B cell (primary cell): ENCODE measurements at places on chromosomes 11 and 22. TPM values are rescaled to one million over a fixed set of nuclear protein-coding genes. Genes with fewer than 3 reads are reported as not detected.

KRTAP5-1 gene
- not detected in 2 replicates for total RNA-seq

APOBEC3G gene
- total RNA-seq = 96.6 and 103 TPM in 2 replicates

OR5B21 gene
- 0.74 and 1.5 TPM in 2 replicates for total RNA-seq

EXPH5 gene
- total RNA-seq = 0.37 and 0.66 TPM in 2 replicates

MOV10L1 gene
- total RNA-seq = not detected in 2 replicates

HEPHL1 gene
- total RNA-seq = not detected in 2 replicates

CLP1 gene
- 15.5 and 15.8 TPM in 2 replicates for total RNA-seq

CYTH4 gene
- total RNA-seq = 92.2 and 98.0 TPM in 2 replicates

CARD18 gene
- total RNA-seq = not detected in 2 replicates

ZNF74 gene
- total RNA-seq = 11.6 and 13.0 TPM in 2 replicates

GRCh38 chr11:66495401-66495854 is 15.0 kb upstream of the BBS1 start:
- no peaks in the 10 kb centered on the region for H3K27me3 ChIP-seq
- H3K4me3 ChIP-seq = no peak overlapping the region
- no peaks in the 10 kb centered on the region for H3K4me1 ChIP-seq
- H3K27ac ChIP-seq = no peak overlapping the region
- peaks cover 41% of the 10 kb centered on the region for H3K36me3 ChIP-seq

- peak overlapping the region; percentile 98 for H3K27ac ChIP-seq
- H3K4me3 ChIP-seq = no peak overlapping the region
- H3K4me1 ChIP-seq = peaks cover 96% of the 10 kb centered on the region
- no peaks in the 10 kb centered on the region for H3K36me3 ChIP-seq
- H3K27me3 ChIP-seq = no peaks in the 10 kb centered on the region
Observed at GRCh38 chr11:35162745-35163144, 23.8 kb downstream of the CD44 start.

GRCh38 chr22:46055181-46055875 is 78.4 kb upstream of the WNT7B start:
- H3K27ac ChIP-seq = peak overlapping the region; percentile 71
- no peak for DNase-seq
- peaks cover 71% of the 10 kb centered on the region for H3K4me1 ChIP-seq
- H3K36me3 ChIP-seq = no peaks in the 10 kb centered on the region
- H3K27me3 ChIP-seq = no peaks in the 10 kb centered on the region
- H3K4me3 ChIP-seq = peak overlapping the region; percentile 70

GRCh38 chr22:43889860-43890253 is 2.0 kb downstream of the PNPLA5 start:
- H3K4me1 ChIP-seq = peaks cover 9% of the 10 kb centered on the region
- DNase-seq = no peak
- no peak overlapping the region for H3K27ac ChIP-seq
- no peaks in the 10 kb centered on the region for H3K36me3 ChIP-seq
- no peak overlapping the region for H3K4me3 ChIP-seq

DNA sequence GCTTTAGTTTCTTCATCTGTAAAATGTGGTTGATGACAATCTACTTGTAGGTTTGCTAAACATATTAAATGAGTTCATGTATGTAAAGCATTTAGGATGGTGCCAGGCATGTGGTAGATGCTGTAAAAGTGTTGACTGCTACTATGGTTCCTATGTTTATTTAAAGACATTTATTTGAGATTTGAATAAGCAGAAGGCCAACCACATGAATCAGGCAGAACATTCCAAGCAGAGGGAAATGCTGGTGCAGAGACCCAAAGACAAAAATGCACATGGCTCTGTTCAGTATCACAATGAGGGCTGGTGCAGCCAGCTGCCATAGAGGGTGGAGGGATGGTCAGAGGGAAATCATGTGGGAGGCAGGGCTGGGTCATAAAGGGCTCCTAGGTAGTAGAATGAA is 156.2 kb upstream of the PDGFD start:
- H3K4me1 ChIP-seq = no peaks in the 10 kb centered on the region
- no peak overlapping the region for H3K27ac ChIP-seq
- no peak overlapping the region for H3K4me3 ChIP-seq
- no peak for DNase-seq

DNA sequence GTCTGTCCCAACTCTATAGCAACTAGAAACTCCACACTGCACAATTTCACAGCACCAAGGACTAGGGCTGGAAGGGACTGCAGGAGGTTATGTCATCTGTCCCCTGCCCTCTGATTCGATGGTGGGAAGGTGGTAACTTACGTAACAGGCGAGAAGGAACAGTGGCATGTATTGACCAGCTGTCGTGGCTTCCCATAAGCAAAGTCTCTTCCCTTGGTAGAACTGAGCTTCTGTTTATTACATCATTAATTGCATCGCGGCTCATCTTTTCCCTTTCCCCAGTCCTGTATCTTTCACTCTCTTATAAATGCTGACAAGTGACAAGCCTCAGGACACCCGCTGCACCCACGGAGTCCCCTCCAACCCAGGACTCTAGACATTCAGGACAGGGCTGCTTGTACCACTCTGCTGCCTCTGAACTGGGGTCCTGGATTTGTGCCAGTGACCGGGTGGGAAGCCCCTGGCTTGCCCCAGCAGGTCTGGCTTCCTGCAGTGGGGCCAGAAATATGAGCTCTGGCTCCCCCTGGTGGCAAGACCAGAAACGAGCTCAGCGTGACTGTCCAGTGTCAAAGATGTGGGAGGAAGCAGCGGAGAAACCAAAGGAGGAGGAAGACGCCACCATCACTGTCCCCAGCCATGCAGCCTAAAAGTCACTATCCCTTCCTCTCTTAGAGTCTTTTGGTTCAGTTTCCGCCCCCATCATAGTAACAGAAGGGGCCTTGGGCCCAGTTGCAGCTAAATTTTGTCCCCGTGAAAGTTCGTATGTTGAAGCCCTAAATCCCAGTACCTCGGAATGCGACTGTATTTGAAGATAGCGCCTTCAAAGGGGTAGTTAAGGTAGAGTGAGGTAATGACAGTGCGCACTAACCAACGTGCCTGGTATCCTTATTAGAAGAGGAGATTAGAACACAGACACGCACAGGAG is 84.5 kb downstream of the ISX start:
- peaks cover 5% of the 10 kb centered on the region for H3K4me1 ChIP-seq
- DNase-seq = peak; percentile 63
- H3K36me3 ChIP-seq = no peaks in the 10 kb centered on the region
- H3K4me3 ChIP-seq = no peak overlapping the region
- H3K27me3 ChIP-seq = peaks cover 4% of the 10 kb centered on the region
- no peak overlapping the region for H3K27ac ChIP-seq

- no peaks in the 10 kb centered on the region for H3K36me3 ChIP-seq
- no peak overlapping the region for H3K27ac ChIP-seq
- no peaks in the 10 kb centered on the region for H3K4me1 ChIP-seq
- DNase-seq = no peak
- H3K27me3 ChIP-seq = no peaks in the 10 kb centered on the region
- no peak overlapping the region for H3K4me3 ChIP-seq
Observed at GRCh38 chr11:20035701-20036601, 124.3 kb downstream of the DBX1 start.

DNA sequence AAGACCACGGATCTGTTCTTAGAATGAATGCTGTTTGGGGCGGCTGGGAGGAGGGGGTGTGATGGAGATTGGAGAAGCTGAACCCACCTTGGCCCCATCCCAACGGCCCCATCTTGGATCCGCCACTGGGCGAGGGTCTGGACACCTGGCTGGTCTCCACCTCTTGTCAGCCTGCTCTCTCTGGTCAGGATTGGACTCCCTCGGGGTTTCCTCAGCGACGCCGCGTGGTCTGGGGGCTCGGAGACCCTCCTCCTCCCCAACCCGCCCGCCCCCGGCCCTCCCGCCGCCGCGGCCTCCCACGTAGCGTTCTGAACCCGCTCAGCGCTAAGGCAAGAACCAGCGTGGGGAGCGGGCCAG is 4.3 kb upstream of the FLI1 start:
- peaks cover 38% of the 10 kb centered on the region for H3K4me1 ChIP-seq
- H3K27me3 ChIP-seq = no peaks in the 10 kb centered on the region
- H3K36me3 ChIP-seq = no peaks in the 10 kb centered on the region
- DNase-seq = no peak

- H3K4me3 ChIP-seq = no peak overlapping the region
- no peaks in the 10 kb centered on the region for H3K27me3 ChIP-seq
- no peak for DNase-seq
- H3K4me1 ChIP-seq = no peaks in the 10 kb centered on the region
- no peaks in the 10 kb centered on the region for H3K36me3 ChIP-seq
Observed at GRCh38 chr11:122163053-122163819, 47.2 kb upstream of the BLID start.

- H3K36me3 ChIP-seq = no peaks in the 10 kb centered on the region
- H3K4me3 ChIP-seq = no peak overlapping the region
- H3K27me3 ChIP-seq = peaks cover 3% of the 10 kb centered on the region
- no peak for DNase-seq
Observed at GRCh38 chr22:32729412-32729811, 72.1 kb upstream of the TIMP3 start.

- no peak overlapping the region for H3K27ac ChIP-seq
- no peak for DNase-seq
- no peak overlapping the region for H3K4me3 ChIP-seq
- no peaks in the 10 kb centered on the region for H3K4me1 ChIP-seq
- H3K27me3 ChIP-seq = no peaks in the 10 kb centered on the region
Observed at GRCh38 chr22:48045369-48045768, 1282.9 kb downstream of the TBC1D22A start.

GRCh38 chr11:71119656-71120269 is 132.6 kb downstream of the SHANK2 start:
- no peaks in the 10 kb centered on the region for H3K4me1 ChIP-seq
- no peak overlapping the region for H3K27ac ChIP-seq
- no peaks in the 10 kb centered on the region for H3K36me3 ChIP-seq

GRCh38 chr11:46348566-46349401 is 1.5 kb downstream of the DGKZ start:
- H3K27ac ChIP-seq = no peak overlapping the region
- DNase-seq = no peak
- H3K4me1 ChIP-seq = peaks cover 38% of the 10 kb centered on the region
- peaks cover 2% of the 10 kb centered on the region for H3K36me3 ChIP-seq
- peaks cover 5% of the 10 kb centered on the region for H3K27me3 ChIP-seq

GRCh38 chr22:43827926-43828724 is 16.0 kb upstream of the EFCAB6 start:
- no peak overlapping the region for H3K4me3 ChIP-seq
- no peaks in the 10 kb centered on the region for H3K36me3 ChIP-seq
- H3K4me1 ChIP-seq = no peaks in the 10 kb centered on the region
- no peak for DNase-seq

DNA sequence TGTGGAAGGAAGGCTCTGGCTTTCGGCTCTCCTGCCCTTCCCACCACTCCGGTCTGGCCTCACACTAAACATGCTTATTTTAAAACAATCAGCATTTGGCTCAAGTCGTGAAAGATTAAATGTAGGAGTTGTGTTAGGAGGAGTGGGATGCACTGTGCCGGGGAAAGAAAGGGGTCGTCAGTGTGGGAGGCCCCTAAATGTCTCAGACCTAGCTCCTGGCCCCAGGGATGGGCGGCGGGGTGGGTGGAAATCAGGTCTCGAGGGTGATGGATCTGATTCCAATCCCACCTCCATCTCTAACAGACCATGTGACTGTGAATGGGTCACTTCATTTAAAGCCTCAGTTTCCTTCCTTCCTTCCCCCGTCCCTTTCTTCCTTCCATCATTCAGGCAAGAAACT is 6.9 kb upstream of the SHISAL1 start:
- no peak overlapping the region for H3K27ac ChIP-seq
- no peaks in the 10 kb centered on the region for H3K27me3 ChIP-seq
- no peaks in the 10 kb centered on the region for H3K36me3 ChIP-seq
- DNase-seq = no peak

- no peaks in the 10 kb centered on the region for H3K36me3 ChIP-seq
- no peaks in the 10 kb centered on the region for H3K27me3 ChIP-seq
- DNase-seq = no peak
- H3K4me1 ChIP-seq = no peaks in the 10 kb centered on the region
- no peak overlapping the region for H3K27ac ChIP-seq
- no peak overlapping the region for H3K4me3 ChIP-seq
Observed at GRCh38 chr11:1780700-1781592, 17.2 kb upstream of the CTSD start.

- H3K27me3 ChIP-seq = no peaks in the 10 kb centered on the region
- no peaks in the 10 kb centered on the region for H3K4me1 ChIP-seq
- DNase-seq = peak; percentile 66
- H3K4me3 ChIP-seq = no peak overlapping the region
- H3K27ac ChIP-seq = no peak overlapping the region
Observed at GRCh38 chr11:134244593-134244992, 8.6 kb downstream of the THYN1 start.
